CD14-positive monocyte (primary cell): ENCODE measurements at places on chromosomes 4 and X.

DNA sequence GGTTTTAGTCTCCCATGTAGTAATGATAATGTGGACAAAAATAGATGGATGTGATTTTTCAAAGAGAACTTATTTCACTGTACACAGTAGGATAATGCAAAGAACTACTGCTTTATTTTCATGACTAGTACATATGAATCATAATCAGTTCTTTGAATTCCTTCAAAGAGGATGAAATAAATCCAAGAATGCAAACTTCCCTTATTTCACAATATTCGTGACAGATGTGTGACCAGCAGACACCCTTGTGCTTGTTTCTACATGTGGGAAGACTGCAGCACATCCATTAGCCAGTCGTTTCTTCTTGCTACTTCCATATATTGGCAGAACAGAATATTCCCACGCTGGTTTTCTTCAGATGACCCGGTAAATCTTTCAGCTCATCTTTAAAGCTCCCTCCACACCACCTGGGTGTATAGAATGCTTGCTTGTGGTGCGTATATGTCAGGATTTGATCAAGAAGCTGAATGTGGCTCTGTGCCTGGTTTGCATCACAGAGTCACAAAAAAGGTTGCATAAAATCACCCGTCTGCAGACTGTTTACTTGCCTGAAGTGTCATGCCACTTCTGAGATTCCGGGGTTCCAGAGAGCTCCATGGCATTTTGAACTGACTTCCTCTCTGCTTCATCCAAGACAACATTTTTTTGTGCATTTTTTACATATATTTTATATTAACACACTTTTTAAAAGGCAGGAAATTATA, 47.7 kb upstream of the FAT4 start:
- DNase-seq = no peak

GRCh38 chr4:1802151-1802715, 9.1 kb downstream of the FGFR3 start:
- no peak for DNase-seq

- DNase-seq = no peak
Measured at GRCh38 chrX:132875650-132876522, 82.5 kb downstream of the HS6ST2 start.

DNA sequence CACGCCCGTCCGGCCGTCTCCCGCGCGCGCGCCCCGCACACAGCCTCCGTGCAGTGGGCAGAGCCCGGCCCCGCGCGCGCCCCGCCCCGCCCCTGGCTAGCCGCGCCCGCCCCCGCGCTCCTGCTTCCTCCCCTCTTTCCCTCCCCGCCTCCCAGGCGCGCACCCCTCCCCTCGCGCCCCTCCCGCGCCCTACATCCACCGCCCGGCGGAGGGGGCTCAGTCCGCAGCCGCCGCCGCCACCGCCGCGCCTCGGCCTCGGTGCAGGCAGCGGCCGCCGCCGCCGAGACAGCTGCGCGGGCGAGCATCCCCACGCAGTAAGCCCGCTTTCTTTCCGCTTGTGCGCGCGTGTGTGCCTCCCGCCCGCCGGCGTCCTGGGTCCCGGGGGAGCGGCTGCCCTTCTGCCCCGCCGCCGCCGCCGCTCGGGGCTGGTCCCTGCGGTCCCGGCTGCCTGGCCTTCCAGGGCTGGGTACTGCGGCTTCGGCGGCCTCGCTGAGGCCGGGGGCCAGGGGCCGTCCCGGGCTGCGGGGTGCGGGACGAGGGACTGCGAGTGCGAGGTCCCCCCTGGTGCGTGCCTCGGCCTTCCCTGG, at the start of gene FHL1:
FHL1 (plus strand) TSS at position 219 of the 587 bp plus-strand sequence.
- peak; percentile 6 for DNase-seq

- DNase-seq = no peak
Measured at GRCh38 chr4:26583538-26583864, 383 bp upstream of the TBC1D19 start.

DNA sequence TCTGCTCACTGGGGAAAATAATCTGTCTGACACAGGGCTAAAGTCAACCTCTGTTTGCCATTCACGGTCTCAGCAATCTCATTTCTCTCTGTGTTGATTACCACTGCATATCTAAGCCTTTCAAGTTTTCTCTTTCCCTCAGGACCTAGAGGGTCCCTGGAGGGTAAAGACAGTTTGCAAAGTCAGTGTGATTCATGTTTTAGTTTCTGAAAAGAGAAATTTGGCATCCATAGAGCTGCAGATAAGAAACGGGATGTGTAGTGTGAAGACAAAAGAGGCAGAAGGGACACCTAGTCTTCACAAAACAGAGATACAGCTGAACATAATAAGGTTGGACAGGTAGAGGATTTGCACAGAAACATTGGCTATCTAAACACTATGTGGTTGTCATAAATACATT, 34.5 kb upstream of the KDR start:
- DNase-seq = no peak

- DNase-seq = no peak
Measured at GRCh38 chr4:146193628-146194027, 18.1 kb downstream of the LSM6 start.

DNA sequence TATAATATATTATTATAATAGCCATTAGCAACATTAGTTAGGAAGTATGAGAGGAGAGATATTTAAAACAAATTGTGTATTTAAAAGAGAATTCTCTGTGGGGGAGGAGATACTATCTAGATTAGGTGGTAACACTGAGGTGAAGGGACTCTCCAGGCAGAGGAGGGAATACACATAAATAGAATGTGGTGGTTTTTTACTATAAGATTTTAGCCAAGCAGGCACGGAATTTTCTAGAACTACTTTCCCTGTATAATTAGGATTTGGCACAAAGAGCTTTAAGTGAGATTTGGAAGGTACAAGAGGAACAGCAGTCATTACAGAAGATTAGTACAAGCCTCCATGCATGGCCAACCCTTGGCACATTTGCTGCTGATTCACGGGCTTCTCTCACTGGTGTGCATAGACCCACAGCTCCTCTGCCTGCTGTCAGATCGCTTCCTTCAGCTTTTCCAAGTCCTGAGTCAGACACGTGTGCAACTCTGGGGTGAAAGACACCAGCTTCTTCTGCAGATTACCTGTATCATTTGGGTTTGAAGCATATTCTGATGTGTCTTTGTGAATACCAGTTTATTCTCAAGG, 685.5 kb downstream of the KCTD8 start:
- no peak for DNase-seq

DNA sequence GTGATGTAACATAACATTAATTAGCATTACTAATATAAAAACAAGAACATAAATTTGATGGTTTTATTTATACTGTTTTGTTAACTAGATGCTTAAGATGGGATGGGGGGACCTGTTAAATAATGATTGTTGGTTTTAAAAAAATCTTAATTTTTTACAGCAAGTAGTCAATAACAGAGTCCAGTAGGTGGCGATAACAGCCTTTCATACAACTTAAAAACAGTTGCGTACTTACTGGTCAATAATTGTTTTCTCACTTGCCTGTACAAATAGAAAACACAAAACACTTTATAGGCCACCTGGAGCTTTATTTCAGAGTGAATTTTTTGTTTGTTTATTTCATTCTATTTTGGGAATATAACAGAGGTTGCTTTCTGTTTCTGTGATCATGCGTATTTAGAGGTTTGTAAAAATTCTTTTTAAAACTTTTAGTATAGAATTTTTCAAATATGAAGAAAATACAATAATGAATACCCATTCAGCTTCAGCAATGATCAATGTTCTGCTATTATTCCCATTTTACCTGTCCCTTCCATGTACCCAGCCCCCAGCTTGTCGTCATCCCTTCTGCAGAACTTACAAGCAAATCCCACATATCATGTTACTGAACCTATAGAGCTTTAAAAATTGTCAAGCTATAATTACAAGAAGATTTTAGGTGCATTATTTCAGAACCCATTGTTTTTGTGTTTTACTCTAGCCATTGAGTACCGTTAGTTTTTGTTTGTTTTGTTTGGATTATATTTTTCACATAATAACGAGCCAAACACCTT, 97.1 kb downstream of the MRPL1 start:
- DNase-seq = peak; percentile 8

GRCh38 chr4:4383085-4383484, 3.8 kb upstream of the NSG1 start:
- no peak for DNase-seq

GRCh38 chr4:148029781-148030180, 297.9 kb downstream of the ARHGAP10 start:
- DNase-seq = no peak

GRCh38 chr4:100017637-100018310, 67.7 kb upstream of the H2AZ1 start:
- no peak for DNase-seq

DNA sequence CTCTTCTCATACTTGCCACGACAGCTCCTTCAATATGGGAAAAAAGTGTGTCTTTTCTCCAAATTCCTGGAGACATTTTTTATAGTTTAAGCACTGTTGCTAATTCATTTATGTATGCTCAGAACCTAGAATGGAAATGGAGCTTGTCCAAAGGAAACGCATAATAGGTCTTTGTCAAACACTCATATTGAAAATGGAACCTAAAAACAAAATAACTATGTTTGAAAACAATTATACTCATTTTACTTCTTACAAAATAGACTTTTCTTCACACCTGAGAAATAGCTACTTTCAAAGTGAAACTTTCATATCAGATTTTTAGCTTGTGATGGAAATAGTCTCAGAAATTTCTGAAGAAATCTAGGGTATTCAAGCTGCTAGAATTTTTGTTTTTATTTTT, 529.7 kb upstream of the BOD1L1 start:
- no peak for DNase-seq

DNA sequence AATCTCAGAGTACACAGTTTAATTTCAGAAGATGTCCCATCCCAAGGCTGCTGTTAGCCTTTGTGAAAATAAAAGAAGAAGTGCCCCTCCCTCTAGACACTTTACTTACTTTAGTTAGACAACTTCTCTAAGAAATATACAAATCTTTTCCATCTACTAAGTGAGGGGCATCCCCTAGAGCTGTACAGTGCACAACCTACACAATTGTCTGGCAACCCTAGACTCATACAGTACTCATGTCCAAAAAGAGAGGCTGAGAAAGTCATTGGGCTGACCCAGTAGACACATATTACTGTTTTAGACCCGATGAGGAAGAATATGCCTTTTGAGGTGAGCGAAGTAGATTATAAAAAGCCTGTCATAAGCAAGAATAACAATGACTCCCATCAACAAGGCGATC, 297.6 kb downstream of the IDS start:
- DNase-seq = no peak

DNA sequence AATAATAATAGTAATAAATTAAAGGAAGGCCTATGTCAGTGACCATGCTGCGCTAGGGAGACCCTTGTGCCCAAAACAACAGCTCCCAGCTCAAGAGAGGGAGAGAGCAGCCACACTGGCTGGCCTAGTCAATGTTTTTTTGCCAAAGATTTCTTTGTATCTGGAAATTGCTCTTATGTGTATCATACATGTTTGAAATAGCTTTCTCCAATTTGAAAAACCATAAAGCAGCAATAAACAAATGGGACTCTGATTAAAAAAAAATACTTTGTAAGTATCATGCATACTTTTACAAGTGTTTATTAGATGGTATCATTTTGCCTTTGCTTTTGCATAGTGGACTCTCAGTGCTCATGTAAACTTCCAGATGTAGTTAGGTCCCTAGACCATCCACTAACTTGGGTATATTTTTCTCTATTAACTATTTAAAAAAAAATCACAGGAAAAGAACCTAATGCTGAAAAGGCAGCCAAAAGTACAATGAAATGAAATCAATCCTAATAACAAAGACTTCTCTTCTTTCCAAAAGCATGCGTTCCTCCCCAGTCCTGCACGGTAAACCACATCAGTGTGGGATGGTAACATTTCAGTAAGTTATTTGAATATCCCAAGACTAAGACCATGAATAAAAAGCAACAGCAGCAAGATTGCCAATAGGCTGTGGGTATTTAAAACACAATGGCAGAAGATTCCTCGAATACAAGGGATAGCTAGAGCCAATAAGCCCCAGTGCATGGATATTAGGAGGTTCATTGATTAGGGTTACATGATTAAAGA, 117.6 kb downstream of the PALLD start:
- no peak for DNase-seq

DNA sequence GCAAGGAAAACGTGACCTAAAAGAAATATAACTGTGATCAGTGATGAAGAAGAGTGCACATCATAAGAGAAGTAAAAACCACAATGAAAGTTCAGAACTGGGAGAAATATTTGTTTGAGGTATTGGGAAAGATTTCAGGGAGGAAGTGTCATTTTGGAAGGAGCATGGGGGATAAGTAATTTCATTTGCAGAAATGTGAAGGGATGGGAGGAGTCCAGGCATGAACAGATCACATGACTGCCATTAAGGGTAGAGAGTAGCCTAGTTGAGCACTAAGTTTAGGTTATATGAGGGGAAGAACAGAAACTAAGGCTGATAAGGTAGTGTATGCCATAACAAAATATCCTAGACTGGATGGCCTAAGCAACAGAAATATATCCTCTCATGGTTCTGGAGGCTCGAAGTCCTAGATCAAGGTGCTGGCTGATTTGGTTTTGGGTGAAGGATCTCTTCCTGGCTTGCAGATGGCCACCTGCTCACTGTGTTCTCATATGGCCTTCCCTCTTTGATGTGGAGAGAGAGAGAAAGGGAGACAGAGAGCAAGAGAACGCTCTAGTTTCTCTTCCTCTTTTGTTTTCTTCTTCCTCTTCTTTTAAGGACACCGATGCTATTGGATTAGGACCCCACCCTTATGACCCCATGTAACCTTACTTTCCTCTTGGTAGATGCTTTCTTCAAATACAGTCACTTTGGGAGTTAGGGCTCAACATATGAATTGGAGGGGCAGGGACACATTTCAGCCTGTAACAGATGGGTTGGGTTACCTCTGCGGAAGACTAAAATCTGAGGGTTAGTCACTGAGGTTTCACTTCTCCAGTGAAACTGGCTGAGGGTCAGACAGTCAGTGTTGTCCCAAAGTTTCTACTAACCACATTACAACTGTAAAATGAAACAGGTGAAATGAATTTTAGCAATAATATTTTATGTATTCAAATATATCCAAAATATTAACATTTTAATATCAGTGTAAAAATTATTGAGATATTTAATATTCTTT, 77.9 kb downstream of the EGF start:
- DNase-seq = peak; percentile 70

DNA sequence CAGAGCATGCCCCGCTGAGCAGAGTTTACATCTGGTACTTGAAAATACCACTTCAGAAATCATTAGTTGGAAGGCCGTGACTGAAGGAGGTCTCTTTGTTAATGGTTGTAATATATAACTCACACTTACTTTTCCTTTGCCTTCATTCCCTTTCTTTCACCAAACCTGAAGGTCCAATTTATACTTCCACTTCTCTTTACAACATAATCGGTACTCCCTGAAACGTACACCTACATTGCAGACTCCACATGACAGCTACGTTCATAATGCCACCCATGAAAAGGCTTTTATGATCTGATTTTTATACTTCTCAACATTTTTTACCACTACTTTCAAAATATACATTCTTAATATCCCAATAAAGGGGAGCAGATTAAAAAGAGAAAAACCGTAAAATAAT, 298.7 kb downstream of the C4orf33 start:
- no peak for DNase-seq

- DNase-seq = no peak
Measured at GRCh38 chr4:21901281-21901680, 47.3 kb downstream of the KCNIP4 start.

GRCh38 chrX:16827225-16827624, 41.0 kb downstream of the TXLNG start:
- DNase-seq = no peak

- no peak for DNase-seq
Measured at GRCh38 chr4:165992283-165992682, 119.2 kb downstream of the TLL1 start.
